ENCODE measurements at places on chromosomes 2 and 18.

DNA sequence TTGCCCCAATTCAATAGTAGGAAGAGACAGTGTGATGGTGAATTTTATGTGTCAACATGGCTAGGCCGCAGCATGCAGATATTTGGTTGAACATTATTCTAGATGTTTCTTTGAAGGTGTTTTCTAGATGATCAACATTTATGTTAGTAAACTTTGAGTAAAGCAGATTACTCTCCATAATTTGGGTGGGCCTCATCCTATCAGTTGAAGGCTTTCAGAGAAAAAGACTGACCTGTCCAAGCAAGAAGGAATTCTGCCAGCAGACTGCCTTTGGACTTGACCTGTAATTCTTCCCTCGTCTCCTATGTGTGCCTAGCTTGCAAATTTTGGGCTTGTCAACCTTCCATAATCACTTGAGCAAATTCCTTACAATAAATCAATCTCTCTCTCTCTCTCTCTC is 8.3 kb upstream of the GRP start:
- no peak for DNase-seq

DNA sequence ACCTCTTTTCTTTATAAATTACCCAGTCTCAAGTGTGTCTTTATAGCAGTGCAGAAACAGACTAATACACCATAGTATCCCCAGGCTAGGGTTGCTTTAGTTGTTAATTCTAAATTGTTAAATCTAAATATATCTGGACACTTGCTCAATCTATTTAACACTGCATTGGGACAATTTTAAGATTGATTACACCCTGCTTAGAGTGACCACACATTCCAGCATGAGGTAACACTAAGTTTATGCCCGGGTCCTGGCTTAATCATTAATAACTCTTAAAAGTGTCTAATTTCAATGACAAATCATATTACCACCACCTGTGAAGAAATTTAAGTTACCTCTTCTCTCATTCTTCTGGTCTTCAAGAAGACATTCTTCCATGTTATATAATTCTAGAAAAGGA is 131.4 kb downstream of the ZNF385B start:
- no peak for DNase-seq

DNA sequence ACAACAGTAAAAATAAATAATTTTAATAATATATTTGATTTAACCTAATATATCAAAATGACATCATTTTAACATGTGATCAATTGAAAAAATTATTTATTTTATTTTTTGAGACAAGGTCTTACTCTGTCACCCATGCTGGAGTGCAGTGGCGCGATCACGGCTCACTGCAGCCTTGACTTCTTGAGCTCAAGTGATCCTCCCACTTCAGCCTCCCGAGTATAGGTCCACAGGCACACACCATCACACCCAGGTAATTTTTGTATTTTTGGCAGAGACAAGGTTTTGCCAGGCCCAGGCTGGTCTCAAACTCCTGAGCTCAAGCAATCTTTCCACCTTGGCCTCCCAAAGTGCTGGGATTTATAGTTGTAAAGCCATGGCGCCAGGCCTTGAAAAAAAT is 126.7 kb upstream of the COPS8 start:
- DNase-seq = no peak

DNA sequence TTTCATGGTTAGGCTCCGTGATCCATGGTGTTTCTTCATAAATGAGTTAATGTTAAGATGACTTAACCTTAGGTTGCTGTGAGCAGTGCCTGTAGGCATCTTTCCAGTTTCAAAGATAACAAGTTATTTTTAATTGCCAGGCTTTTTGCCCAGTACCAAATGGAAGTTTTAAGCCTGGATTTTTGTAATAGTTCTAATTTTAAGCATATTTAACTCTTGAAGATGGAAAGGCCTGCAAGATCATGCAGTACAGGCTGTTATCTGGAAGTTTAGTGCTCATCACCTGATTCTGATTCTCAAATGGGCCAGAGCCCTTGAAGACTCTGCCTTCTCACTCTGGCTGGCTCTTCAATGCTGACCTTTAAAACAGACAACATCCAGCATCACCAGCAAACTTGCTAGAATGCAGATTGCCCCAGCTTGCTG is 141.3 kb downstream of the NCK2 start:
- no peak for DNase-seq

GRCh38 chr2:164922134-164922533 is 33.2 kb downstream of the SLC38A11 start:
- no peak for DNase-seq

GRCh38 chr2:71730785-71731383 is 277.5 kb downstream of the DYSF start:
- DNase-seq = no peak

DNA sequence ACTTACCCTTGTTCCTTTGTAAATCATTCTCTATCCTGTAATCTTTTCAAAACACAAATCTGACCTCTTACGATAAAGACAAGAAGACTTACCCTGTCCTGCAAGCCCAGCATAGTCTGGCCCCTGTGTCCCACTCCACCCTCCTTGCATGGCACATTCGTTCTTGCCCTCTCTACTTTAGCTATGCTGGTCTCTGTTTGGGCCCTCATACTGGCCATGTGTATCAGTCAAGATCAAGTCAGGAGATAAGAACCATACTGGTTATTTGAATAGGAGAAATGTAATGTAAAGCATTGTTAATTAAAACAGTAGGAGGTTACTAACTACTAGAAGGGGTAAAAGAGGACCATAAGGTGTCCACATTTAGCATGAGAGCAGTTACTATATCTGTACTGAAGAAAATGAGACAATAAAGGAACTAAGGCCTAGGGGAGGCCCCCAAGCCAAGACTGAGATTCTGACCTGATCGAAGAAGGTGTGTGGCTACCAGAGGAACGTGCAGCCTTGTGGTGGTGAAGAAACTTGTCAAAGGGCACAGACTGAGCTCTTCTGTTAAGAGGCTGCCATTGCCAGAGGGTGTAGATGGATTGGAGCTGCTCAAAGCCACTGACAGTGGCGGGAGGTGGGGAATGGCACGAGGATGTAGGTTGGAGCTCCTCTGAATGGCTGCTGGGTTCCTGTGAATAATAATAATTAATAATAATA is 80.8 kb downstream of the KCTD18 start:
- no peak for DNase-seq

DNA sequence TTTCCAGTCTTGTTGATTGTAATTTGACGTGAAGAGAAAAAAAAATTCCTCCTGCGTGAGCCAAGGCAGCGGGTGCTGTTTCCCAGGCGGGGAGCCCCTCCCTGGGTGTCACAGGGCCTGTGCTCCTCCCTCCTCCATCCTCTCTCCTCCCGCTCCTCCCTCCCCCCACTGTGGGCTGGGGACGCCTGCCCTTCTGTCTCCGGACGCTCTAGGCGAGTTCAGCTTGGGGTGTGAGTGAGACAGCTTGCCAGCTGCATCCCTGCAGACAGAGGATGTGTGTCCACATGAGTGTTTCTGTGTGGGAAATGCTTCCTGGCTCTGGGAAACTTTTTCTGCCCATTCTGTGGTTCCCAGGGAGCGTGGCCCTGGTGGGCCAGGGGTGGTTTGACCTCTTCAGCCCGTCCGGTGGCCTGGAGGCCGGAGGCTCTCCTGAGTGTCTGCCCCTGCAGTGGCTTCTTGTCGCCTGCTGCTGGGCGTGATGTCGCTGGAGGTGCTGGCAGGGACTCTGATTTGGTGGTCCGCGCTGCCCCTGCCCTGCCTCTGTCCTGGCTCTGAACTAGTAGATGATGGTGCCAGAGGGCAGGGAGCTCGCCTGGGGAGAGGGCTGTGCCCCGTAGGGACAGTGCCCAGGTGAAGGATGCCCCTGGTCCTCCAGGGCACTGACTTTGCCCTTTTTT is 96.4 kb downstream of the USP40 start:
- no peak for DNase-seq

DNA sequence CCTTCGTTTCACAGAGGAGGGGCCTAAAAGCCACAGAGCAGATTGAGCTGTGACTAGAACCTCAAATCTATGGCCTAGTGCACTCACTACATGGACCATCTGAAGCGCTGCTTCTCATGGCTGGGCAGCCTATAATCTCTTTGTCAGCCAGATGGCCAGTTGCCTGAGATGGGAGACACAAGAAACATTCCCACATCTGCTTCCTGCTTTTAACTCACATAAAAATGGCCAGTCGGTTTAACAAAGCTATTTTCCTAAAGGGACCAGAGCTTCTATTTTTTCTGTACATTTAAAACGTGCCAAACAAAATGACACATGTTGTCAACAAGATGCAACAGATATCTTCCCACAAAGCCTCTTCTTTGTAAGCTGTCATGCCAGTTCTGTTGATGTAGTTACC is 173.8 kb downstream of the GFPT1 start:
- DNase-seq = no peak

- DNase-seq = no peak
Observed at GRCh38 chr2:147173189-147173581, 671.6 kb upstream of the ACVR2A start.

DNA sequence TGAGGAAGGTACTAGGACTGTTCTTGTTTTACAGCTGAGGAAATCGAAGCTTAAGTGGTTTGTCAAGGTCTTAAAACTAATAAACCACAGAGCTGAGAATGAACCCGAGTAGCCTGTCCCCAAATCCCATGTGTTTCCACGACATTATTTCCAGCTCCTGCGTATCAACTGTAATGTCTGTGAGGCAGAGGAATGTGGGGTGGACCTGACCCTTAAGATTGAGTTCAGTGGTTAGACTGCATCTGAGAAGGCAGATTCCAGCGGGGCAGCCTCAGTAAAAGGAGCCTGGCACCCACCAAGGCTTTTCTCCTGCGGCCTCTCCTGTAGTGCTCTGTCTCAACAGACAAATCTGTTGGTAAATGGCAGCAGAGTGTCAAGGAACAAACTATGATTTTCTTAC is 81.9 kb upstream of the TMEM178A start:
- no peak for DNase-seq

DNA sequence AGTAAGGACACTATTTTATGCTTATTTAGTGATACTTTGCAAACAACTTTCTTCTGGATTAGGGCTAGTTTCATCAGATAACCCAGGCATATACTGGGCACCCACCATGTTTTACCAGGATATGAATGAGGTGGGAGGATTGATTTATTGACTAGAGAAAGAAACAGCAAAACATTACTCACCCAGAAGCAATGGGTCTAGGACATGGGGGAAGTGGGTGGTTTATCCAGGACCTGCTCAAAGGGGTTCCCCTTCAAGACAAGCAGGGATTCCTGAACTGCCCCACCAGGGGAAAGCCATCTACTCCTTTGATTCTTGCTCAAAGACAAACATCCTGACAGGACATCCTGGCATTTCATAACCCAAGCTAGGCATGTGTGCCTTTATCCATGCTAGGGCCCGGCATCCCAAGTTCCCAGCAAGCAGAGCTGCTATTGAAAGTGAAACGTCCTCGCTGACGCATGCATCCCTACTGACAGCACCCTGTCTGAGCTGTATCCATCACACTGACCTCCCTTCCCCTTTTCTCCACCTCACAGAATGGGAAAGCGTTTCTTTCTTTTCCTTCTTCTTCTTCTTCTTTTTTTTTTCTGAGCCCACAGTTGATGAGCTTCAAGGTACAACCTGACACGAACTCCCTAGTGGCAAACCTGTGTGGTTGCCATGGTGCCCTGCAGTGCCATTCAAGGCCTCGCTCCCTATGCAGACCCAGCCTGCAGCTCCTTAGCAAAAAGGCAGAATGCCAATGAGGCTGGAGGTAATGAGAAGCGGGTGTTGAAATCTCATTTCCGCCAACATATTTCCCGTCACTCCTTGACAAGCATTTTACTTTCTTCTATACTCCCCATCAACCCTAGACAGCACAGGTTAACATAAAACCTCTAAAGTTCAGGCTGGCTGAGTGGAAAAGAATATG is 70.5 kb downstream of the CLHC1 start:
- DNase-seq = no peak

- DNase-seq = no peak
Observed at GRCh38 chr2:19352946-19353720, 5.3 kb downstream of the OSR1 start.

- no peak for DNase-seq
Observed at GRCh38 chr2:38658613-38659012, 7.3 kb upstream of the GALM start.

DNA sequence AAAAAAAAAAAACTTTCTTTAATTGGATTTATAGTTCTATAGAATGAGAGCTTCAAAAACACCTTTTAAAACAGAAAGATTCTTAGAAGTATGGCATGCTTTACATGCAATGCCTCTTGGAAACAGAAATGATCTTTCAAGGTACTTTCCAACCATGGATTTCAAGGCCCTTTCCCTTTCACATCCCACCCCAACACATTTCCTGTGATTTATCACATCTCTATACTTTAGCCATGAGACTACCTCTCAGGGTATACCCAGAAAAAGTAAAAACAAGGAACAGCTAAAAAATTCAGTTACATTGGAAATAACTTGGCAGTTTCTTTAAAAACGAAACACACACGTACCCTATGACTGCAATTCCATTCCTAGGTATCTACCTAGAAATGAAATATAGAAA is 15.2 kb downstream of the RNU4ATAC start:
- DNase-seq = no peak

DNA sequence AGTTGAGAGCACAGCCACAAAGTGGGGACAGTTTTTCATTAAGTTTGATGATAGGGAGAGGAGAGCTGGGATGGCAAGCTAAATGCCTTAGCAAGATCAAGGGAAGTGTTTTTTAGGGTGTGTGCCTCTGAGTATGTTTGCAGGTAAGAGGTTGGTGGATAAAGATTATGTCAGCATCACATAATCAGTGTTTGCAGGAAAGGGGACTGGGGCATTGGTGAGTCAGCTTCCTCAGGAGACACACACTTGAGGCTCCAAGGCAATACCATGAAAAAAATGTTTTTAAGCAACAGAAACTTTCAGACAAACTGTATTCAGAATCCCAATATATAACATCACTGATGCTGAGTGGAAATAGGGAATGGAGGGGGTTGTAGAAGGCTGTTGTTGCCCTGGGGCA is 25.4 kb upstream of the DTNB start:
- no peak for DNase-seq

- no peak for DNase-seq
Observed at GRCh38 chr18:72530622-72531021, 13.5 kb downstream of the CBLN2 start.

DNA sequence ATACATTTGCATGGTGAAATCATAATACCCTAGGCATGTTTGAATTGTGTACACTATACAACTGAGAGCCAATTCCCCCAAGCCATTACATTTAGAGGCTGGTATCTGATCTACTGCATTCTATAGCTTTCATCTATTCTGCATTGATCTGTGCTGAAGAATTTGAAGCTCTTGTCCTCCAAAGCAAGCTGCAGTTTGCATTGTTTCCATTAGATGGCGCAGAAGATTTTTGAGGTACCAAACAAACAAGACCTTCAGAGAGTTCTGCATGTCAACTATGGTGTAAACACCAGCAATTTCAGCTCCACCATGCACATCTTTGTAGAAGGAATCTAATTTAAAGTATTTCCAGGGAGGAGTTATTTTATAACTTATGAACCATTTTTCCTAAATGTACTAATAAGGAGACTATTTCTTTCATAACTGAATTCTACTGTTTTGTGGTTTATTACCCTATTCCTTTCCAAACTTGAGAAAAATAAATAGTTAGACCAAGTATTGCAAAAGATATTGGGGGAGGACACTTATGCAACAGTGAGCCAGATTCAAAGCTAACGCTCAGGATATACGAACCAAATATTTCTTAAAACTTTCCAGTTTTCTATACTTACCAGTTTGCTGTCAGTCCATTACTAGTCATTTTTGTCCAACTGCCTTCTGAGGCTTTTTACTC is 761.8 kb upstream of the ACVR2A start:
- no peak for DNase-seq

Measured in activated naive CD4-positive, alpha-beta T cell (primary cell).